ENCODE measurements at places on chromosomes 2 and 18. TPM values are rescaled to one million over a fixed set of nuclear protein-coding genes. Genes with fewer than 3 reads are reported as not detected.

Gene DES
- 14,457 TPM for total RNA-seq

DNA sequence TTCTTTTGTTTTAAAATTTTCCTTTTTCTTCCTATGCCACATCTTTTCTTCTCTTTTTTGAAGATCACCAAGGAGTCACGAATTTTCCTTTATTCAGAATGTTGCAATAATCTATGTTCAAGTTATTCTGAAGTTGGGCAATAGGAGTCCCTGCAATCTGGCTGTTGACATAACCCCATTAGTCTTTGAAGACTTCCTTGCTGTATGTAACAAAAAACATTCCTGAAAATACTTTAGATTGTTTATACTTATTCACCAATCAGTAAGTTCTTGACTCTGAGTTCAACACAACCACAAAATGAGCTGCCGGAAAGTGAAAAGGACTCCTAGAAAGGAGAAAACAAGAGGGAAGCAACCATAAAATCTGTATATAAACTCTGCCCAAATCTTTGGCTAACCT, 62.8 kb downstream of the TMEM237 start:
- DNase-seq = no peak

Gene GPR75
- 0.50 TPM for total RNA-seq

DNA sequence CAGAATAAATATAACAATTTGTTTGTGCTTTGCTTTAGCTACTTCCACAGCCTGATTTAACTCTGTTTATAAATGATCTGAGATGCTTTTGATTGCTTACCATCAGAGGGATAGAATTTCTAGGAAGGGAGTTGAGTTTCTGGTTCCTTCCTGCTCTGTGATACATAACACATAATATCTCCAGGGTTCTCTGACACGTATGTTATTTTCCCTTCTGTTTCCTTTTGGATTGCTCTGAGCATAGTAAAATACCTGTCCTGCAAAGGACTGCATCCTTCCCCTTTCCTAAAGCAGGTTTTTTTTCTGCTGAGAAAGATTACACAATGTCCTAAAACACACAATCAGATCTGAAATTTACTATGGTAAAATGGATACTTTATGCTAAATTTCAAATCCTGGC, 76.1 kb downstream of the CABYR start:
- DNase-seq = no peak

Gene TUBA4B
- total RNA-seq = not detected

Gene C2orf78
- total RNA-seq = not detected

Gene CRYGC
- not detected for total RNA-seq

Gene ANKRD53
- 0.92 TPM for total RNA-seq

DNA sequence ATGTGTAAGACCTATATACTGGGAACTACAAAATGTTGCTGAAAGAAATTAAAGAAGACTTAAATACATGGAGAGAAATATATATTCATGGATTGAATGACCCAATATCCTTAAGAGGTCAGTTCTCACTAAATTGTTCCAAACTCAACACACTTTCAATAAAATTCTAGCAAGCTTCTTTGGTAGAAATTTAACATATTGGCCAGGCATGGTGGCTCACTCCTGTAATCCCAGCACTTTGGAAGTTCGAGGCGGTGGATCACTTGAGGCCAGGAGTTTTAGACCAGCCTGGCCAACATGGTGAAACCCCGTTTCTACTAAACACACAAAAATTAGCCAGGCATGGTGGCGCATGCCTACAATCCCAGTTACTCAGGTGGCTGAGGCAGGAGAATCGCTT, 33.6 kb upstream of the MYCN start:
- DNase-seq = no peak

DNA sequence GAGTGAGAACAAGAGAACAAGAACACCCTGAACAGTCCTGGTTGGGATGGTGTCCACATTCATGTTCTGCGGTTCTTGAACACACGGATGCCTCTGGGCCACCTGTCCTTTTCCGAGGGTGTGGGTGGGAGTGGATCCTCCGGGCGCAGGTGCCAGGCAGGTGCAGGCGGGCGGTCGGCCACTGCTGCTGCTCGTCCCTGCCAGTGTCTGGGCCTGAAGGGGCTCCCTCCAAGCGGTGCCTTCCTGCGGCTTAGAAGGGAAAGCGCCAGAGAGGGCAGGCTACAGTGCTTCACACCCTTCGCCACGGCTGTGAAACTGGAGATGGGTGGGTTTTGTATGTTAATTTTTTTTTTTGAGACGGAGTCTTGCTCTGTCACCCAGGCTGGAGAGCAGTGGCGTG, 8.0 kb upstream of the D2HGDH start:
- DNase-seq = no peak

- DNase-seq = no peak
Measured at GRCh38 chr18:9334973-9335696, 562 bp downstream of the TWSG1 start.

DNA sequence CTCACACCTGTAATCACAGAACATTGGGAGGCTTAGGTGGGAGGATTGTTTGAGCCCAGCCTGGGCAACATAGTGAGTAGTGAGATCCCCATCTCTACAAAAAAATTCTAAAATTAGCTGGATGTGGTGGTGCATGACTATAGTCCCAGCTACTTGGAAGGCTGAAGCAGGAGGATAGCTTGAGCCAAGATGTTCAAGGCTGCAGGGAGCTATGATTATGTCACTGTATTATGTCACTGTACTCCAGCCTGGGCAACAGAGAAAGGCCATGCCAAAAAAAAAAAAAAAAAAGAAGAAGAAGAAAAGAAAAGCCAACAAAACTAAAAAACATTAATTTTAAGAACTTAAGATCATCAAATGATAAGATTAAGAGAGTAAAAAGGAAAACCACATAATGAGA, 17.4 kb upstream of the NCOA1 start:
- no peak for DNase-seq

Gene MALL
- 12.0 TPM for total RNA-seq

Gene KRTCAP3
- total RNA-seq = not detected

- DNase-seq = no peak
Measured at GRCh38 chr18:65955747-65956146, 204.9 kb downstream of the CDH7 start.

Gene PIEZO2
- total RNA-seq = 1.1 TPM

DNA sequence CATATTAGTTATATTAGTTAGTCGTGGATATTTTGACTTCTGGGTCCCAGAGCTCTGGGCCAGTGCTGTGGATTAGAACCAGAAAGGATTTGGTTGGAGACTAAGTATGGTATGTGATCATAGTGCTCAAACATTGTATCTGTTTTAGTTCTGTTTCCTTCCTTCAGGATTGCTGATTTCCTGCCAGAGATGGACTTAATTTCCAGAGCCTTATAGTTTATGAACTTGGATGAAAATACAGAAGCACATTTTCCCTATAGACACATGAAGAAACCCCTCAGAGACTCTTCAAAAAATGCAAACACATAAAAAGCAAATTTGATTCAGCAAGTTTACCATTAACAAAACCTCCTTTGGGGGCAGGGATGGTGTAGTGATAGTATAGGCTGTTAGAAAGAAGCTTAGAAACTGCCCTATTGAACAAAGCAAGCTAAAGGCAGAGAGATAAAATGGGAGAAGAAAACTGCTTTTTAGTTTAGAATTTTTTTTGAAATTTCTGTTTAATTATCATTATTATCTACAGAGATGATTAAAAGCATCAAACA, 88.7 kb upstream of the EFEMP1 start:
- DNase-seq = no peak

DNA sequence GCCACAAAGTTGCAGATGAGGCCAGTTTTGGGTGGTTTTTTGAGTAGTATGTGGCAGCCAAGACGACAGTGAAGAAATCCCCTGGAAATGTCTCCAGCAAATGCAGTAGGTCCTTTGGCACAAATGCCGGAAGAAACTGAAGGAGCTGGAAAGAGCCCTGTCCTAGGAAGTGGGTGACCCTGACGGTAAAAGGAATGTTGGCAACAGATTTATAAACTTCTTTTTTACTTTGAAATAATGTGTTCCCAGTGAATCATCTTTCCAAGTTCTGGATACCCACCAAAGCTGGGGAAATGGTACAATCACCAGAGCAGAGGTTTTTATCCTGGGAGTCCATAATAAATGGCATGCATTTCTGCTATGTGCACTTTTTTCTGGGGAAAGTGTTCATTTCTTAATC, 112.9 kb downstream of the CSRNP3 start:
- DNase-seq = no peak

GRCh38 chr2:41568648-41569047, 479.2 kb upstream of the PKDCC start:
- no peak for DNase-seq

GRCh38 chr2:128995086-128995485, 676.4 kb upstream of the HS6ST1 start:
- DNase-seq = no peak

- no peak for DNase-seq
Measured at GRCh38 chr2:72143441-72144273, 4.0 kb downstream of the CYP26B1 start.

Gene MITD1
- total RNA-seq = 13.8 TPM
